Hypothalamus (tissue), 51 donors: ENCODE measurements at places on chromosomes 11 and 22.
A peak's percentile ranks its signal among the peaks of the same experiment; 100 is the strongest.

GRCh38 chr22:36728505-36728904 is 25.0 kb upstream of the CACNG2 start:
- no peak for DNase-seq

GRCh38 chr22:24185001-24185500 is 3.8 kb downstream of the SUSD2 start:
- no peak for DNase-seq

GRCh38 chr11:66100272-66101065 is 30.4 kb downstream of the PACS1 start:
- no peak for DNase-seq

- no peak for DNase-seq
Observed at GRCh38 chr11:103737037-103737622, 299.3 kb upstream of the DDI1 start.

- no peak for DNase-seq
Observed at GRCh38 chr11:128400382-128401203, 186.8 kb downstream of the ETS1 start.

DNA sequence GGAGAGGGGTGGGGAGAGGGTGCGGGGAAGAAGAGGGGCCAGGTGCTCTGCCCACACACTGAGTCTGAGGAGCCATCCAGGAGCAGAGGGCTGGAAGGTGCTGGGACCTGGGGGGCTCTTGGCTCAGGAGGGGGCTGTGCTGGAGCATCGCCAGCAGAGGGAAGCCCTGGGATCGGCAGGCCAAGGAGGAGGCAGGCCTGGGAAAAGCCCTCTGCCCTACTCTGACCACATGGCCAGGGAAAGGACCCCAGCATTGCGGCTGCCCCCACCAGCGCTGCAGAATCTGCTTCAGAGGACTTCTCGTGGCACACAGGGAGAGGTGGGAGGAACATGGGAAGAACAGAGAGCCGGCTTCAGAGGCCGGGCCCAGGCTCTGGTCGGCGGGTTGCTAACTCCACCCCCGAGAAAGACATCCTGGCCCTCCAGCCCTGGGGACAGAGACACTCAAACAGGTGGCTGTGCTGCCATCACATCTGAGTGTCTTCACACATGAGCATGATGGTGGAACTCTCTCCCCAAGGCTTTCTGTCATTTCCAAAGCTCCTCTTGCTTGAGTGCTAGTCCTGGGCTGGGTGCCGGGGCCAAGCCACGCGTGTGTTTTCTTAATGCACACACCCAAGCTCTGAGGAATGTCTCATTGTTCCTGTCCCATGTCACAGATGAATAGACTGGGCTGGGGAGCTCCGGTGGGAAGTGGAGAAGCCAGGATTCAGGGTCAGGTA is 1378.0 kb downstream of the BRD1 start:
- DNase-seq, result no peak

DNA sequence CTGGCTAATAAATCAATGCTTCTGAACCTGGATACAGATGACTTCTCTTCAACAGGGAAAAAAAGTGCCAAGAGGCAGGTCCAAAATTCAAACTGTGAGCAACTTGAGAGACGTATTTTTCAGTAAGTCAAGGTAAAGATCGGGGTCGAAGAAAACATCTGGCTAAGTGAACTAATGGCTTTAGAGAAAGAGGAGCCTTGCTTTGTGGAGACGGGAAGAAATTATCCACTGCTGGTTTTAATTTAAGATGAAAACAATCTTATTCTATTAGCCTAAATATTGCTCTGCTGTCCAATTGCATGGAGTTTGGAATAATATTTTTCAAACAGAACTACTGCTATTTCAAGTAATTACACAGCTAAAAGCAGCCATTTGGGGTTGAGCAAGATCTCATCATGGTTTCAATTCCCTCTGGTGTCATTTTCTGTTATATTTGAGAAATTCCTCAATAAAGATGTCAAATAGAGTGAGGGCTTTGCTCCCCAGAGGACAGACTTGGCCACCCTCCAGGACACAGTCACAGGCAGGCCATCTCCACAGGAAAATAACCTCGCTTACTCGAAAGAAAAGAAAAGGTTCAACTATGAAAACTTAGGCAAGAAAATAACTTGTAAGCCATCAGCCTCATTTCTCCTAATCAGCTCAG is 29.8 kb downstream of the SCUBE1 start:
- DNase-seq, result no peak

- no peak for DNase-seq
Observed at GRCh38 chr22:18115906-18116371, 5.3 kb downstream of the TUBA8 start.

GRCh38 chr11:13008061-13008435 is 1.1 kb upstream of the RASSF10 start:
- no peak for DNase-seq

DNA sequence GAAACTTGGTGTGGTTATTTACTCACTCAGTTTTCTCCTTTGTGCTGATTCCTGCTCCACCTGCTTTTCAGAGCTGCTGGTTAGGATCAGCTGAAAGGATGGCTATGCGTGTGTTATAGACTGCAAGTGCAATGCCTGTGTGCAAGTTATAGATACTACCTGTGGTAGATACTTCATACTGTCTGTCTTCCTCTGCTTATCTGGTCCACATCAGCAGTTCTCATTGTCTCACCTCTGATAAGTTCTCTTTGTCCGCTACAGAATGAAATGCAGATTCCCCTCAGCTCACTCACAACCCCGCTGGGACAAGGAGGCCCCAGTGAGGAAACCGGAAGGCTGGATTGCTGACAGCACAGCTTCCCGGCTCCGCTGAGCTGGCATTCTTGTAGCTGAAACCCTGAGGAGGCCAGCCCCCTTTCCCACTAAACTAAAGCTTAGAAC is 37.5 kb upstream of the LYVE1 start:
- DNase-seq, result no peak

GRCh38 chr11:116199182-116199581 is 573.6 kb downstream of the BUD13 start:
- DNase-seq, result no peak

- DNase-seq, result no peak
Observed at GRCh38 chr11:71252770-71253730, 673 bp upstream of the SHANK2 start.

DNA sequence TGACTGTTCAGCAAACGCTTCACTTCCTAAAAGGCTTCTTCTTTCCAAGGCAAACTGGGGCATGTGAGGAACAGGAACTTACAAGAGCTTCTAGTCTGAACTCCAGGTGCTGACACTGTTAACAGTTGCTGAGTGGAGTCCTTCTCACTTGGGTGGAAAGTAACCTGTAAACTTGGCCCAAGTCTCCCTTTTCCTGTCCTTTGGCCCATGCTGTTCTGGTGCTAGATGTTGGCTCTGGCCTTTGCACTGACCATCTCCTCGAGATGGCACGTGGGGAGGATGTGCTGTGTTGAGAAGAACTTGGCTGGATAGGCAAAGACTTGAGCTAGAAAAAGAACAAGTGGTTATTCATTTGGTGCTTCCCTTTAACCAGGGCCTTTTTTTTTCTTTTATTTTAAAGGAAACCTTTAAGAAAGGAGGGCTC is 53.6 kb downstream of the PTPRJ start:
- no peak for DNase-seq

- DNase-seq, result no peak
Observed at GRCh38 chr11:3219281-3219892, 774 bp upstream of the MRGPRG start.

DNA sequence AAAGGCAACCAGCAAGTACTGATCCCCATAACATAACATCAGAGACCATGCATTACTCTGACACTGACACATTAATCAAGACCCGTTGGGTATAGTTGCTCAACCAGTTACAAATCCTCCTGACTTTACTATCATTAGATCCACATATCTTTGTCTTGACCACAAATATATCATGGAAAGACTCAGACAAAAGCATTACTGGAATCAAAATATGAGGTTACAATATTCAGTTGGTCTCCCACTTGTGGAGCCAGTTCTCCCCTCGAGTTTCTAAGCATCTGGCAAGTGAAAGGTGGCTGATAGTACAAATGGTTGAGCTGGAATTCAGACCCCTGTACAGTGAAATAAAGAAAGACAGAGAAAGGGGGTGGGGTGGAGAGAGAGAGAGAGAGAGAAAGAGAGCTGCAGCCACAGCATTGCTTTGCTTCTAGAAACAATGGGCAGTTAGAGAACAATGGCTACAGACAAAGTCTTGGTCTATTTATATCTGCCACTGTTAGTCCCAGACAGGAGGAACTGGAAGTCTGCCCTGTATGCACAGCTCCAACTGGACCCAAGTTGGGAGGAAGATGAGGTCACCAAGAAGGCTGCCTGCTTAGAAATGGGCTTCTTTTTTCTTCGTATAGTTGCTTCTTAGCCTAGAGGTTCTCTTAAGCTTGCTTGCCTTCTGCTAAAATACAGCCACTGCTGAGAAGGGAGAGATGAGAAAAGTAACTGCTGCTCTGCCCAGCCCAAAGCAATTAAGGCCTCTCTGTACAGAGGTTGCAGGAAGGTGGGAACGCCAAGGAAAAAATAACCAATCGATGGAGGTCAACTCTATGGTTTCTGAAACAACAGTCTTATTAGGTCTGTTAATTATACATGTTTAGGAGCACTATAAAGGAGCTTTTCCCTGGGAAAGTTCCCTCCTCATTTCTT is 85.5 kb downstream of the ETS1 start:
- DNase-seq, result no peak

- no peak for DNase-seq
Observed at GRCh38 chr11:86773513-86774252, 26.7 kb upstream of the PRSS23 start.

- DNase-seq, result no peak
Observed at GRCh38 chr11:19355601-19356000, 114.9 kb upstream of the E2F8 start.

DNA sequence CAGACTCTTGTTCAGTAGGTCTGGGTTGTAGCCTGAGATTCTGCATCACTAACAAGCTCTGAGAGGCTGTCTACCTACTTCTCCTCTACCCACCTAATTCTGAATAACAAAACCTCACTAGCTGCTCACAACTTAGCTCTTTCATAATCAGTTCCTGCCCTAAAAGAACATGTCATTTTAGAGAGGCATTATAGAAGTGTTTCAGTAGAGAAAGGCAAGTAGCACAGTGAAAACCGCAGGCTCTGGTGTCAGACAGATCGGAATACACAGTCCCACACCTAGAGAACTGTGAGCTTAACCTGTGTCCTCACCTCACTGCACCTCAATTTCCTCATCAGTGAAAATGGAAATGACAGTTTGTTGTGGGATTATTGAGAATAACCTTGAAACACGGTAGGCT is 1337.6 kb upstream of the TENM4 start:
- no peak for DNase-seq

DNA sequence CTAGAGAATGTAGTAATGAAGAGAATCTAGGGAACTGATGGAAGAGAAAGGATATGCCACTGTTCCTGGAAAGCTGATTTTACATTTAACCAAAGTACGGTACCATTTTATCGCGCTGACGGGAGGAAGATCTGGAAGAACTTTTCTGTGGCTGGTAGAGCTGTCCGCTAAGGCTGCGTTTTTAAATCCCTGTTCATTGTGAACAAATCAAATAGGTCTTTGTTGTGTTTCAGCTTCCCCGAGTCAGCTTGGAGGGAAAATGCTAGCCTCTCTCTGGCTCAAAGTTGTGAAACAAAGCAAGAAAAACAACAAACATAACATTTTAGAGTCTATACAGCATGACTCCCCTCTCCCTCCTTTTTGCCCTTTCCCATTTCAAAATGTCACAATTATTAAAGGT is 34.4 kb downstream of the FBXO7 start:
- no peak for DNase-seq

- no peak for DNase-seq
Observed at GRCh38 chr11:59900366-59901126, 22.0 kb downstream of the OOSP3 start.

- no peak for DNase-seq
Observed at GRCh38 chr11:20017320-20017719, 143.0 kb downstream of the DBX1 start.

- no peak for DNase-seq
Observed at GRCh38 chr11:20457001-20457799, 69.7 kb downstream of the PRMT3 start.

DNA sequence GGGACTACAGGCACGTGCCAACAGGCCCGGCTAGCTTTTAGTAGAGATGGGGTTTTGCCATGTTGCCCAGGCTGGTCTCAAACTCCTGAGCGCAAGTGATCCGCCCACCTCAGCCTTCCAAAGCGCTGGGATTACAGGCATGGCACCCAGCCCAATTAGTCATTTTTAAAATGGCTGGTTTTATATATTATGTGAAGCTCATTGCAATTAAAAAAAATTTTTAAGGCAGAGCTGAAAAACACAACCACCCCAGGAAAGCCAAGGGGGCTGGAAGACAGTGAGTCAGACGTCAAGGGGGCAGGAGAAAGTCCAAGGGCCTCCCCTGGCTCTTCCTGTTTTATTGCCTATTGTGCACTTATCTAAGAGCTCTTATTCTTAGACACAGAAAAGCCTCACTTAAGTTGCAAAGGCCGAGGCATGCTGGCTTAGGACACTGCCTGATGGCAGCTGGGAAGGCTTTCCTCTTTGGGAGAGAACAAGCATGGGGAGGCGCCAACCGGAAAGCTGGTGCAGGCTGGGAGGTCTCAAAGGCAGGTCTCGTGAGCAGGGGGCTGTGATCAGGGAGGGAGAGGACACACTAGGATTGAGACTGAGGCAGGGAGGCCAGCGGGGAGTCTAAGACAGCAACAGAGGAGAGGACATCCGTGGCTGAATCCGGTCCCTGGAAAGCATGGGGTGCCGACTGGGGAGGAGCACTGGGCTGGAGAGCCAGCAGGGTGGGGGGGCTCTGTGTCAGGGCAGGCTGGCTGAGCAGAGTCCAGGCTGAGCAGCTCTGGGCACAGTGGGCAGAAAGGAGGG is 11.1 kb upstream of the OSM start:
- no peak for DNase-seq

- peak; percentile 74 for DNase-seq
Observed at GRCh38 chr22:20531404-20532201, 24.2 kb downstream of the MED15 start.

DNA sequence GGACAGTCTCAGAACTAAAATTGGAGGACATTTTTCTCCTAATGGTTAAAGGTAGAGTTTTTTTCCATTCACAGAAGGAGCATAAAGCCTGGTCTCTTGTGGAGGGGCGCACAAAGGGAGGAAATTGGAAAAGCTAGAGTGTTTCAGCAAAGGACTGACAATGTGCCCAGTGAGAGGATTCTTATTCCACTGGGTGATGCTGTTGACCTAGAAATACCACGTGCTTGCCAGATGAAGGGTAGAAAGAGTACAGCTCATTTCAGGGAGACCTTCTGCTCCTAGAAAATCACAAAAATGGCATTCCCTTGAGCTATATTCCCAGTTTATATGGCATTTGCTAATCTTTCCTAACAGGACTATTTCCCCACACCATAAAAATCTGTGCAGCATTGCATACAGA is 21.1 kb downstream of the MS4A6E start:
- no peak for DNase-seq

DNA sequence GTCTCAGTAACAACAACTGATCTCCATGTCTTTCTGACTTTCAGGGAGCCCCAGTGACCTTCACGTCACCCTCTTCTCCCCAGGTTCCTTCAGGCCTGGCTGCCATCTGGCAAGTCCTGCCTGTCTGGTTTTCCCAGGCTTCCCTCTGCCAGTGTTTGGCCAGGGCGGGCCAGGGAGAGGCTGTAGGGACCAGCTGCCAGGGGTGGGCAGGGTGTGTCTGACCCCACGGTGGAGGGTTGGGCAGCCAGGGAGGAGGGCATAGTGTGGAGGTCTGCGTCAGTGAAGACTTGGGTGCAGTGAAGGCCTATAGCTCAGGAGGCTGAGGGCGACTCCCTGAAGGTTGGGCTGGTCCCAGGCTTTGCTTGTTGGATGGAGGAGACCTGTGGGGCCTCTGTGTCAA is 11.9 kb upstream of the MRGPRX2 start:
- DNase-seq, result no peak

- DNase-seq, result peak; percentile 56
Observed at GRCh38 chr11:63917692-63918506, 935 bp upstream of the RCOR2 start.

- no peak for DNase-seq
Observed at GRCh38 chr22:27997538-27997937, 78.5 kb upstream of the PITPNB start.
